ENCODE measurements at places on chromosomes 1 and 21.

DNA sequence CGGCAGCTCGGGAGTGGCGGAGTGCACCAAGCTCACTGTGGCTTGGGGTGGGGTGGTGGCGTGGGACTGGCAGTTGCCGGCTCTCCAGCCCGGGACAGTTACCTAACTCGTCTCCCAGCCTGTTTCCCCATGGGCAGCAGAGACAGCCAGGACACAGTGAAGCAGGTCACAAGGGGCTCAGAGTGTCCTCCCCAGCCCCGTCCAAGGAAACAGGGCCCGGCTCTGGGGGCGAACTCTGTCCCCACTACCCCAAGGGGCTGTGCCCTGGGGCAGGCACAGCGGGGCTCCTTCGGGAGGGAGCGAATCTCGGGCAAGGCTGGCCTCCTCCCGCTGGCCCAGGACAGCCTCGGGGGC, 759 bp downstream of the GPR157 start:
- no peak for DNase-seq

DNA sequence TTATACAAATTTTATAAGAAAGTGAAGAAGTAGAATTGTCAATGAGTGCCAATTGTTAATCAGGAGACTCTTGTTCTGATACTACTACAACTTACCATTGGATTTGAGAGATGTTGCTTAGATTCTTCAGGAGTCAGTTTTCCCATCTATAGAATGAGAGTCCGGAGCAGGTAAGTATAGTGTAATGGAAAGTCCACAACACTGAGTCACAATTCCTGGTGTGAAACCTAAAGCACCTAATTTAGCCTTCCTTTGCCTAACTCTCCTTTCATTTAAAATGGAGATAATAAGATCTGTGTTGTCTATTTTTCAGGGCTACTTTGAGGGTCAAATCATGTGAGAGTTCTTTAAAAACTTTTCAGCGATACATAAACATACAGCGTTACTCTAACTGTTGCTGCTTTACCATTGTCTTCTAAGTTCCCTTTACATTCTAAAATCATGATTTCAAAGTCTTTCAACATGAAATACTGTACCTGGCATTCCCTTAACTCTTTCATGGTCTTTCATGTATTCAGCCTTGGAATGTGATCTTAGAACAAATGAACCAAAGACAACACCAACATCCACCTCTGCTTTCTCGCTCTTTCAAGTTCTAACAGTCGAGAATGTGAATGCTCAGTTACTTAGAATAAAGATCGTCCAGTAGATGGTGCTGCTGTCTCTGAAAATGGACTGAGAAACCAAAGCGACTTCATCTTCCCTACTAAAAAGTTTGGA, 90.9 kb downstream of the SLC30A10 start:
- peak; percentile 72 for DNase-seq

GRCh38 chr1:98277118-98277517, 356.3 kb upstream of the DPYD start:
- no peak for DNase-seq

GRCh38 chr21:38254970-38255369, 1.8 kb upstream of the KCNJ15 start:
- no peak for DNase-seq

GRCh38 chr1:155322571-155322952, 1.9 kb downstream of the RUSC1 start:
- no peak for DNase-seq

DNA sequence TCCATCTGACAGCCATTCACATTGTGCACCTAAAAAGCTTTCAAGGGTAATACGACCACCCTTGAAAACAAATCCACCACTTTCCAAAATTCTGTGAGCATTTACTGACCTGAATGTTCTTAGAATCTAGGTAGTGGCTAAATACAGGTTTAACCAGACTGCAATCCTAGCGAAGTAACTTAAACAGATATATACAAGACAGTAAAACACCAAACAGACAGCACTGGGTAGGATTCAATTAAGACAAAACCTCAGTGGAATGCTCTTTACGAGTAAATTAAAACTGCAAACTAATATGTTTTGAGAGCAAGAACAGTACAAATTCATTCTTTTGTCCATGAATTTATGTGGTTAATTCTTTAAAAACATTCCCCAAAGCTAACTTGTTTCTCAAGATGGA, 354.2 kb upstream of the ESRRG start:
- no peak for DNase-seq

Measured in NCI-H446 (cell line).